EH (cell line): ENCODE measurements at places on chromosomes 4 and X.

GRCh38 chrX:65601530-65602220 is 65.8 kb upstream of the MSN start:
- peak; percentile 92 for DNase-seq

DNA sequence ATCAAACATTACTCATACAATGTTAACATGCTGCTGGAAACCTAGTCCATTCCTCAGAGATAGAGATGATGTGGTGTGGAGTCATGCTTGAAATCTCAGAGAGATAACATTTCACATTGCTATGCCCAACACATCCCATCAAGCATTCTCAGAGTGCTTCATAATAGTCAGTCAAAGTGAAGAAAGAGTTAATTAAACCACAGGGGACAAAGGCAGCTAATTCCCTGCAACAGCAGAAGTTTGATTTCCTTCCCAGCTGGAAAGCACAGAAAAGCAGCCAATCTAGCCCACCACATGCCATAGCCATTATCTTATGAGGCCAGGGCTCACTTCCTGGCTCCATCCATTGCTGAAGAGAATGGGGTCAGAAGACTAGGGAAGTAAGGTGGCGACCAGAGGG is 8.9 kb downstream of the KDR start:
- no peak for DNase-seq

GRCh38 chrX:24494647-24495075 is 29.6 kb downstream of the PDK3 start:
- peak; percentile 78 for DNase-seq

GRCh38 chr4:139297001-139297410 is 4.3 kb upstream of the NAA15 start:
- DNase-seq, result peak; percentile 41

- DNase-seq, result peak; percentile 35
Measured at GRCh38 chr4:52984462-52984881, 122.4 kb downstream of the RASL11B start.

DNA sequence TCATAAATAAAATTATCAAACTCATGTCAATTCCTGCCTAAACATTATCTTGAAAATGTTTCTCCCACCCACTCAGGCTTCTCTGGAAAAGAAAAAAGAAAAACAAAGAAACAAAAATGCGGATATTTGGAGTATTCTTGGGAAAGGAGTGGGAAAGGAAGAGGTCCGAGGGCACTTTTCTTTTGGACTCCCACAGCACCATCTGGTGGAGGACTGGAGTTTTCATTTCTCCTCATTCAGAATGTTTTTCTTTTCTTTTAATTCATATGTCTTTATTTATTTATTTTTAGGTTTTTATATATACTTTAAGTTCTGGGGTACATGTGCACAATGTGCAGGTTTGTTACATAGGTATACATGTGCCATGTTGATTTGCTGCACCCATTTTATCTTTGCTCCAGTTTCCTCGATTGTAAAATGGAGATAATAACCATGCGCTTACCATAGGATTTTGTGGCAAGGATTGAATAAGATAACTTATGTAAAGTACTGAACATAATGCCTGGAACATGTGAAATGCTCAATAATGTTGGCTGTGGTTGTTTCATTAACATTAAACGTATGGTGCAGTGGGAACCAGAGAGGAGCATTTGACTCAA is 8.0 kb upstream of the KCNE5 start:
- peak; percentile 37 for DNase-seq

DNA sequence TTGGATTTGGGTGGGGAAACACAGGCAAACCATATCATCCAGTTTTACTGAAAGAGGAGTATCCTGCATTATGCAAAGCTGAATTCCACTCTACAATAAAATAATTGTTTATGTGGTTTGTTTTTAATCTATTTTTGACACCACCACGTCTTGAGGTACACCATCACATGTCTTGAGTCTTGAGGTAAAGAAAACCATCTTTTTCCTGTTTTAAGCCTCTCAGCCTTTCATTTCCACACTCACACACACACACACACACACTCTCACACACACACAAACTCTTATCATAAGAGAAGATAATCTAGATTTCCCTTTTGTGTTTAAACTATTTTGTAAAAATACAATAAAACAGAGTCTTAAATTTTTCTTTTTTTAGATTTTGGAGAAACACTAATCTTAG is 32.0 kb downstream of the SPIN3 start:
- no peak for DNase-seq

DNA sequence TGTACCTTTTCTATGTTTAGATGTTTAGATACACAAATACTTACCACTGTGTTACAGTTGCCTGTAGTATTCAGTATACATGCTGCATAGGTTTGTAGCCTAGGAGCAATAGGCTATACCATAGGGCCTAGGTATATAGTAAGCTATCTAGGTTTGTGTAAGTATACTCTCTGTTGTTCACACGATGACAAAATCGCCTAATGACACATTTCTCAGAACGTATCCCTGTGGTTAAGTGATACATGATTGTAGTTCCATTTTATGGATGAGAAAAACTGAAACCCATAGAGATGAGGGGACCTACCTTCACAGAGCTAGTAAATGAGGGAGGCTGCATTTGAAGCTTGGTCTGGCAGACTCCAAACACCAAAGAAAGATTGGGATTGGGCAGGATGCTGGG is 79.4 kb upstream of the EFNB1 start:
- DNase-seq, result no peak

DNA sequence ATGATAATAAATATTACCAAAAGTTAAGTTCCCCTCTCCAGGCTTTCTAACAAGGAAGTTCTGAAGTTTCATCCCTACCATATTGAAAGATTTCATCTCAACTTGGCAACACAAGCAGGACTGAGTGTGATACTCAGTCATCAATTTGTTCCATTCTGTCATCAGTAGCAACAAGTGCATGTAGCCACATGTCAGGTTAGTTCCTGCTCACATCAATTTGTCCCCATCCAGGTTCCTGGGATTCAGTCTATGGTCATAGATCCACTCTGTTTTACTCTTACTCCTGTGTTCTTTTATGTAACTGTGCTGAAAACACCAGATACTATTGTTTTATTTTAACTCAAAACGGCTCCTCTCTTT is 22.2 kb downstream of the SMPX start:
- no peak for DNase-seq

DNA sequence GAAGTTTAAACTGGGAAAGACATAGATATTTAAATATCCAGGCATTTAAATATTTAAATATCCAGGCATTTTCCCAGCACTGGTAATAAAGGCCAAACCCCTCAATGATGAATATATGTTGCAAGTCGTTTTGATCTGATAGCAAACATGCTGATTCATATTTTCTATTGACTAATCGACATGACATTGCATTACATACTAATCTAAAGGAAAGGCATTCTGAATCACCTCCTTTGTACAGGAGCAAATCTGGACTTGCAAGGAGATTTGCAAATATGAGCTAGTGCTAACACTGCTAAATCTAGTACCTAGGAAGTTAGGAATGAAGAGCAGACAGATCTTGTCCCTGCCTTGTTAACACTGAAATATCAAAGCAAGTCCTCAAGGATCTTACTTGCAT is 207.3 kb downstream of the SLC7A11 start:
- DNase-seq, result peak; percentile 31

- DNase-seq, result no peak
Measured at GRCh38 chr4:189600718-189601435, 339.8 kb upstream of the FRG1 start.

DNA sequence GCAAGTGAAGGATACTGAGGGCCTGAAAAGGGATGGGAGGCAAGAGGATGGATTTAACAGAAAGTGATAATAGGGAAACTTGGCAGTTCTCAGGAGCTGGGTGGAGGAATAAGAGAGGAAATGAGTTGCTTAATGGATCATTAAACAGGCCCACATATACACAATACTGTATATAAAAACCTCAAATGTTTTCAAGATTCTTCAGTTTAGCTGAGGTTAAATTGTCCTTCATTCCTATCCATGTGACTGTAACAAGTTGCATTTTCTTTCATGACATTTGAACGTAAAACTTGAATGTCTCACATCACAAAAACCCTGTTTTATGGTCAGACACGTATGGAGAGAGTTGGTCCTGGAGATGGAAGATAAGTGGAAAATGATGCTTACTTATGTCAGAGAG is 76.5 kb upstream of the PLAC8 start:
- peak; percentile 67 for DNase-seq

DNA sequence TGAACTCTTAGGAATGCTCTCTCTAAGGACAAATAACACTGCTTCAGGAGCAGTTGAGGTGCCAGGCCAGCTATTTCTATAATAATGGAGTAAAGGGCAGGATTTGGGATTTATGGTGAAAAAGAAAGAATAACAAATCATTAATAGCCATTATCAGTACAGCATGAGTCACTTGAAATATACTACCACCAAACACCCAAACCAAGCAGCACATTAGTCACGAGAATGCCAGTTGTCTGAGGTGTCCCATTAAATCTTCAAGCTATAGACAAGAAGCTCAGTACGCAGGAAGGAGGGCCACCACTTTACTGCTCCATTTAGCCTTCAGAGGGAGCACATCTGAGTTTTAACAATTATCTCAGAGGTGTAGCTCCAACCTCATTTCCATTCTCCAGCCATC is 106.8 kb upstream of the MAGEA10 start:
- DNase-seq, result no peak

GRCh38 chr4:48832571-48832970 is 1.7 kb downstream of the OCIAD1 start:
- no peak for DNase-seq

GRCh38 chrX:2718821-2719220 is 27.7 kb downstream of the CD99 start:
- no peak for DNase-seq

GRCh38 chrX:66914080-66914479 is 275.2 kb upstream of the EDA2R start:
- DNase-seq, result no peak

DNA sequence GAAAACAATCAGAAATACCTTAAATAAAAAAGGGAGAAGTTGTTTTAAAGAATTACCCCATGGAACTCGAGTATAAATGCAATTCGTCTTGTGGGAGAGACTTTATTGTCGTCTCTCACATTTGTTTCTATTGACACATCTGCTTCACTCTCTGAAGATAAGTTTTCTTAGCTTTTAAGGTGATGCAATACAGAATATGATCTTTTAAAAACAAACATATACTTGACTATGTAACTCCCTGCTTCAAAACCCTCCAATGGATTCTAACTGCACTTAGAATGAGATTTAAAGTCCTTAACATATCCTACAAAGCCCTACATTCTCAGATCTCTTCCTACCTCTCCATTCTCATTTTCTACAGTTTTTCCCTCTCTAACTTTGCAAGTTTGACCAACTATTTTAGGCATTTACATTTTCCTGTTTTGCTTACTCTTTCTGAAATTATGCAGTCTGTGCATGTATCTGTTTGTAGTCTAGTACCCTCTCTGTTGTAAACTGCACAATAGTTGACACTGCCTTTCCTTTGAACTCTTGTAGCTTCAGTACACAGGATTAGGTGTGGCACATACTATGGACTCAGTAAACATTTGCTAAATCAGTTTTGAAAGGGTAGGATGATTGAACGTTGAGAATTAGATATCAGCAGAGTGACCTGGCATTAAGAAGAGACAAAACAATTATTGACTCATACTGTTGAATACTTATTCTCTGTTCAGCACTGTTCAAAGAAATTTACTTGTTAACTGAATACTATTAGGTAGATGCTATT is 59.8 kb downstream of the AGTR2 start:
- DNase-seq, result no peak

- peak; percentile 32 for DNase-seq
Measured at GRCh38 chrX:3651277-3651676, 62.2 kb downstream of the PRKX start.

DNA sequence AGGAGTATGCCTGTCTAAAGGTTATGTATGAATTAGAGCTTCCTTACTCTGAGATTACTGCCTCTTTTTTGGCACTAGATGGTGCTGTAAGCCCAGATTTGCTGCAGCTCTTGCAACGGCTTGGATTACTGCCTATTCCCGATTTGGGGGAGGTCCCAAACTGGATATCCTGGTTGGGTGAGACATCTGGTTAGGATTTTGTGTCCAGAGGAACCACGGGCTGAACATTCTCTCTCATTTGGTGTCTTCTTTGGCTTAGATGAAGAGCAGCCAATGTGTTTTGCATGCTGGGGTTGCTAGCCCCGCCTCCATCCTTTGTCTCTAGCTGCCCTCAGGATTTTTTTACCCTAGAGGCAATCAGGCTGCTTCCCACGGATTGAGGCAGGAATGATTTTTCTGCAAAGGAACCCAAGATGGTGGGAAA is 31.9 kb downstream of the F8A1 start:
- peak; percentile 86 for DNase-seq

DNA sequence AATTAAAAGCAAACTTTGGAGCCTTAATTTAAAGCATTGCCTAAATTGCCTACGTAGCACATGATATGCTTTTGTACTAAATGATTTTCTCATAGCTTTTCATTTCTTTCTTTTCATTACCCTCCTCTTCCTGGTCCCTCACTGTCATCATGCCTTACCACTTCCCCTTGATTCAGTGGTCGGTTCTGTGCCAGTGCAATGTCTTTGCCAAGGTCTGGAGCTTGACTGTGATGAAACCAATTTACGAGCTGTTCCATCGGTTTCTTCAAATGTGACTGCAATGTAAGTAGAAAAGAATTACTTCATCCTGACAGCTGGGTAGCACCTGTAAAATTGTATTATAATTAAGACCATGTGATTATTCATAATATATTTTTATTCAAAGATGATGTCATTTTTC is 72.5 kb downstream of the C4orf46 start:
- peak; percentile 6 for DNase-seq

- peak; percentile 94 for DNase-seq
Measured at GRCh38 chr4:23022032-23022431, 329.3 kb downstream of the GBA3 start.

DNA sequence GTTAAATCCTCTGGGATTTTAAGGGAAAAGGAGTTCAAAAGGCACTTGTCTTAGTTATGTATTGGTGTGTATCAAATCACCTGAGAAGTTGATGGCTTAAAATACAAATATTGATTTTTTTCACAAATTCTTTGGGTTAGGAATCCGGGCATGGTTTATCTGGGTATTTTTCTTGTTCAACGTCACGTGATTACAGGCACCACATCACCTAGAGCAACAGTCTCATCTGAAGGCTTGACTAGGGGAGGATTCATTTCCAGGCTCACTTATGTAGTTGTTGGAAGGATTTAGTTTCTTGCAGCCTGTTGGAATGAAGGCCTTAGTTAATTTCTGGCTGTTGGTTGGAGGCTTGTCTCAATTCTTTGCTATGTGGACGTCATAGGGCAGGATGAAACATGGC is 326.1 kb downstream of the STIM2 start:
- DNase-seq, result no peak
